Fibroblast of skin of left quadriceps (primary cell): ENCODE measurements at places on chromosomes 7 and 10.
A peak's percentile ranks its signal among the peaks of the same experiment; 100 is the strongest.

DNA sequence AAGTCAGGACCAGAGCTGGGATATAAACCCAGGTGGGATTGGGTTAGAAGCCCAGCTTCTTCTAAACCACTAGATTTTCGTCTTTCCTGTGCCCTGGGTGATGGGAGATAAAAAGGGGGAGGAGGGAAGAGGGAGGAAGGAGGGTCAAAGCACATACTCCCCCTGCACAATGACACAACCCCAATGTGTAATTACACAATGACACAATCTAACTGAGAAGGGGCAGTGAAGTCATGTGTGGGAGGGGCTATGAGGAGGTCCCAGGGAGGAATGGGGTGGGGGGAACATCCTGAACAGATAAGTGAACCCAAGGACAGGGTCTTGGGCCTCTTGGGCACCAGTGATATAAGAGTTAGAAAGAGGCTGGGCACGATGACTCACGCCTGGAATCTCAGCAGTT, 44.5 kb downstream of the TECTB start:
- no peak for DNase-seq

DNA sequence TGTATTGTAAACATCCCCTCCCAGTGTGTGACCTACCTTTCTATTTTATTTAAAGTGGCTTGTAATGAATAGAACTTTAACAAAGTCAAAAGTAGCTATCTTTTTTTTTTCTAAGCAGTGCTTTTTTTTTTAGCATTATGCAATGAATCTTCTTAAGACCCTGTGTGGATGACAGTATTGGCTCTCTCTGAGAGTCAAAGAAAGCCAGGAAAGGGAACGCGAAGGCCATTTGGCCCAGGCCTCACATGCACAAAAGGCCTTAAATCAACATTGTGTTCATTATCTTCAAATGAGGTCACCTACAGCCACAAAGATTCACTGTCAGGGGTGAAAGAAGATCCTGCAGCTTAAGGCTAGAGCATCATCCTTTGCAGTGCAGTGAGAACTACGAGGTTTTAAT, 721.5 kb downstream of the GRID1 start:
- DNase-seq = no peak

DNA sequence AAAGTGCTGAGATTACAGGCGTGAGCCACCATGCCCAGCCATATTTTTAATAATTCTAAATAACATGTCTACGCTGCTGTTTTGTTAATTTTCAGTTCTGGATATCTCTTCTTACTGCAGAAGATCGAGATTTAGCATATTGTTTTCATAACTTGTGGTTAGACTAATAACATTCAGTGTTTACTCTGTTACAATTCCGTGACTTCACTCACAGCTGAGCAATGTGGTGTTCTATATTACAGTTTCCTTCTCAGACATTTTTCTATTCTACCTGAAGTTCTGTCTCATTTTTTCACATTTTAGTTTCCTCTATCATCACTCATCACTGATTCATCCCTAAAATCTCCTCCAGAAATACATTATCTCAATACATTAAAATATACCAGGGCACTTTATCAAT, 10.9 kb downstream of the RNF32 start:
- DNase-seq = no peak

DNA sequence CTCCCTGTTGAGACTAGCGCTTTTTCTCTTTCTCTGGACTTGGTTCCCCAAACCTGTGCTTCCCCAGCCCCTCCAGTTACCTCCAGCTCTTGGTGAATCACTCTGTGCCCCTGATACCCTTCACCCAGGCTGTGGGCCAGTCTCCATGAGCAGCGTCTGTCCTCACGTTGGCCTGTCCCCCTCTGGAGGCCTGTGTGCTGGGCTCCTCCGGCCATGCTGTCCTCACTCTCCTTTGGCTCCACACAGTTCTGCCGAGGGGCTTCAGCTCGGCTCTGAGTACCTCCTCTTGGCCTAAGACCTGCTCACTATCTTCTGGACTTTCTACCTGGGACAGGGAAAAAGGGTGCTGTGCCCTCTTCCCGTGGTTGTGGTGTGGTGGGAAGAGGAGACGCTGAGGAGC, 140.2 kb upstream of the TNS3 start:
- DNase-seq = no peak

GRCh38 chr7:44987996-44988395, 9.2 kb upstream of the MYO1G start:
- no peak for DNase-seq

- DNase-seq = no peak
Measured at GRCh38 chr7:35241884-35242283, 12.0 kb downstream of the TBX20 start.

GRCh38 chr7:107782374-107782773, 20.6 kb downstream of the SLC26A3 start:
- no peak for DNase-seq

- DNase-seq = peak; percentile 68
Measured at GRCh38 chr7:27160546-27161213, 4.2 kb upstream of the HOXA7 start.

DNA sequence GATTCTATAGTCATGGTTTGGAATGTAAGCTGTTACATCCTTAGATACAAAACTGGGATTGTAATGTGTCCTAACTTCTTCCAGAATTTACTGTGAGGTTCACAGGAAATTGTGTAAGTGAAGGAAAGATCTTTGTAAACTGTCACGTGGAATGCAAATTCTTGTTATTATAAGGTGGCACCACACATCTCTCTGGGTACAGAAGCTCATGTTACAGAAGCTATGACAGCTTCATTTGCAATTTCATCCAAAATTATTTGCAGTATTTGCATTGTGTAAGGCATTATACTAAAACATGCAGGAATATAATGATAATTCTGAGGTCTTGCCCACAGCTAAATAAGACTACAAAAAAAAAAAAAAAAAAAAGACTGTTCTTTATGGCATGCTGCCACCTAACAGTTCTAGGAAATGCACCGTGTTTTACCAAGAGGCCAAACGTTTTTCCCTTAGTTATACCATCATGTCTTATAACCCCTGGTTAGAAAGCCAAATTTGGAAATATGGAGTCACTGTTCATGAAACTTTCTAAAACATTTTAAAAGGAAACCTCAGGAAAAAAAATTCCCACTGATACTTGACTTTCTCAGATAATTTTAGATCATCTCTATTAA, 17.6 kb downstream of the MINDY3 start:
- DNase-seq = no peak

GRCh38 chr10:129319934-129320333, 147.1 kb upstream of the MGMT start:
- DNase-seq = no peak

DNA sequence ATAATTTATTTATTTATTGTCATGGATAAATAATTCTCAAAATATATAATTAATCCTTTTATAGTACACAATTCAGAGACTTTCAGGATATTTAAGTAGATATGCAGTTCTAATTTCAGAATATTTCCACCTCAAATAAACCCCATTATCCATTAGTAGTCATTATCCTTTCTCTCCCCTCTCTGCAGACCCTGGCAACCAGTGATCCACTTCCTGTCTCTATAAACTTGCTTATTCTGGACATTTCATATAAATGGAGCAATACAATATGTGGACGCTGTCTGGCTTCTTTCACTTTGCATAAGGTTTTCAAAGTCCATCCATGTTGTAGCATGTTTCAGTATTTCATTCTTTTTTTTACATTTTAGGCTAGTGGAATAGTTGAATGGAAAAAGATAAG, 230.2 kb downstream of the FZD1 start:
- no peak for DNase-seq

GRCh38 chr7:82382276-82382675, 61.3 kb downstream of the CACNA2D1 start:
- no peak for DNase-seq

- no peak for DNase-seq
Measured at GRCh38 chr7:19552576-19552975, 156.3 kb downstream of the POLR1F start.

- DNase-seq = no peak
Measured at GRCh38 chr7:107232568-107233090, 63.8 kb downstream of the HBP1 start.

- no peak for DNase-seq
Measured at GRCh38 chr7:35716038-35716803, 21.3 kb upstream of the HERPUD2 start.

- DNase-seq = peak; percentile 55
Measured at GRCh38 chr7:135716677-135717238, 11.2 kb downstream of the SLC13A4 start.

DNA sequence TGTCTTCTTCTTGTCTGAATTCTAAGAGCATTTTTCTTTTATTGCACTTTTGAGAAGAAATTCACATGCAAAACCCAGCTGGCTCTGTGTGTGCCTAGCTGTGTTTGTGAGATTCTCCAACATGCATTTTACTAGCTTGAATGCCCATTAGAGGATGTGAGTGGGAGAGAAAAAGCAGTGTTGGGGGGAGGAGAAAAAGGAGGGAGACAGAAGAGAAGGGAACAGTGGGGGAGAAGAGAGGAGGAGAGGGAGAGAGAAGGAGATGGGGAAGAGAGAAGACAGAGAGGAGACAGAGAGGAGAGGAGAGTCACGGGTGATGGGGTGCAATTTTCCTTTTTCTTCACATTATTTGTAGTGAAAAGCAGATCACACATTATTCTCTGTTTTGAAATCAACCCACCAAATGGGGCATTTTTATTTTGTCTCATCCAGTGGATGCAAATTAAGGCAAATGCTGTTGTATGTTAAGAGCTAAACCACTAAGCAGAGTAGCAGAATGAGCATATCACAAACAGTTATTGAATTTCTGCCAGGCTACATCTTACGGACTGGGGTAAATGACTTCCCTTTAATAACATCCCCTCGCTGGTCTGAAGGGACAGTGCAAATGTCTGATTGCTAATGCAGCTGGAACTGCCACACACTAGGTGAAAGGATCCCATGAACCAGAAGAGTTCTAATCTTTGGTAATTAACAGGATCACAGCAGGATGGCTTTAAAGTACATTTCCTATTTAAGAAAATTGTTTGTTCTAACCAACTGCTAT, 849 bp downstream of the LRRN3 start:
- no peak for DNase-seq

GRCh38 chr7:134129856-134130523, 2.9 kb downstream of the LRGUK start:
- DNase-seq = no peak

GRCh38 chr10:132829403-132829802, 43.5 kb upstream of the NKX6-2 start:
- DNase-seq = no peak

GRCh38 chr10:120177330-120177729, 279.7 kb upstream of the PLPP4 start:
- DNase-seq = no peak

DNA sequence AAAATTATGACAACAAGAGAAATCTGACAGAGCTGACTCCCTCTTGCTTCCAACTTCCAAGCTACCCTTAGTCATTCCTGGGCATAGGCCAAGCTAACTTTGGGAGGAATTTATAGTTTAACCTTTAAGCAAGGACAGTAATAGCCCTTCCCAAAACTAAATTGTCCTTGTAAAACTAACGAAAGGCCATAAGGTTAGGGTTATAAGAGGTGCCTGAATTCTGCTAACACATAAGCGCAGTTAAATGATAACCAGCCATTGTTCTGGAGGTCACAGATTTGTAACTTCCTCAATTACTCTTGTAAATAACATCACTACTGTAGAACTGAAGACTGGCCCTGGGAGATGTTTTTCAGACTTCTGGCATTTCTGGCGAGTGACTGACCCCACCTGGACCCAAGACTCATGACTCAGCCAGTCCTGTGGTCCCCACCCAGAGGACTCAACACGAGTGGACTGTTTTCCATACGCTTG, 481.2 kb downstream of the KCNMA1 start:
- no peak for DNase-seq

DNA sequence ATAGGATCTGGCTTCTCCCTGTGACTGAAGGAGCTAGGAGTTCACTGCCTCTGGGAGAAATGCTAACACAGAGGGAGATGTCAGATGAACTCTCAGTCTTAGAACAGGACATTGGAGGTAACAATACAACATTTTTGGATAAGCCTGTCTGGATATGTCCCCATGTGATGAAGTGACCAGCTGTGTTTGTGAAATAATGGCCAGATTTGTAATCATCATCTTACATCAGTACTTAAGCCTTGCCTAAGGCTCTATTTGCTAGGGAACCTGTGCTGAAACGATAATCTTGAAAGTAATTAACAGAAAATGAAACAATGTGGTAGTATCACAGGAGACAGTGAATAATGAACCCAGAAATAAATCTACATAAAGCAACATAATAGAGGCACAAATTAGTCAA, 56.2 kb downstream of the CRPPA start:
- no peak for DNase-seq

GRCh38 chr10:132068431-132069121, 2.8 kb downstream of the JAKMIP3 start:
- DNase-seq = no peak

GRCh38 chr7:149598721-149599308, 101.2 kb upstream of the ZNF746 start:
- no peak for DNase-seq

- DNase-seq = no peak
Measured at GRCh38 chr10:3339531-3339950, 167.0 kb upstream of the PITRM1 start.

DNA sequence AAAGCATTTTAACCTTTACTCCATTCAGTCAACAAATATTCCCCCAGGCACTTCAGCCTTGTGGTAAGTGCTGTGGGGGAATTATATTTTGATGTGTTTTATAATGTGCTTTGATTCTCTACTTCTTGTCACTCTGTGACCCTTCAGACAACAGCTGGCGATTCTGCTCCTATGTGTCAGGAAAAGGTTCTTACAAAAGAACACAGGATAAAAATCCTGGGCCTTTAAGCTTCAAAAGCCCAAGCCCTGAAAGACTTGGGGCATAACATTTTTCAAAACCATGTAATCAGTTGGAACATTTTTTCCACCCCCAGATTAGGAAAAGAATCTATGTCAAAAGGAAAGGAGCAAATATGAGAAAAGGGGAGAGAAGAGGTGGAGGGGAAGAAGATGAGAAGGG, 37.8 kb upstream of the LRRC17 start:
- no peak for DNase-seq

DNA sequence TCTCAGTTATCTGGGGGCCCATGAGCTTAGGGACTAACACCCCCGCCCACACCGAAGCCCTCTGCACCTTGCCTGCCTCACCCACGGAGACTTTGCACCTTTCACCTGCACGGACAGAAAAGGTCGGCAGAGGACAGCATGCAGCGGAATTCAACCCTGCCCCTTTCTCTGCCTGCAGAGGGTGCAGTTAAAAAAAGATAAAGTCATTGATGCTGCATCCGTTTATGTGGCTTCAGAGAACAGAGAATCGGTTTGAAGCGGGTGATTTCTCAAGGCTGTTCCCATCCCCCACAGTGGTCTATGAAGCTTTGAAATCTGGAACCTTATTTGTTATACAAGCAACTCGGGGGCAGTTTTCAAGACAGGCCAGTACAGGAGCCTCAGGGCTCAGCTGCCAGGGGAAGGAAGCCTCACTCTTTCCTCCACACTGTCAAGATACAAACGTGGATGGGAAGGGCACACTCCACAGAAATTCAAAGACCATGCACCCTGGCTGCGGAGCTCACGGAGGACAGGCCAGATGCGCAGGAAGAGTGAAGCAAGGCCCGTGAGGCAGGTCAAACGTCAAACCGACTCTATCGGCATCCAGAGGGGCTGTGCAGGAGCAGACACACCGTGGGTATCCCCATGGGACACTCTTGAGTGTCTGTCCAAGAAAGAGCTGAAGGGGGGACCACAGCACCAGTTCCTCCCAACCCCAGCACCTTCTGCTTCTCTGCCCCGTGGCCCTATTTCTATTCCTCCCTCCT, 66.3 kb downstream of the INSIG1 start:
- no peak for DNase-seq
